ENCODE measurements at places on chromosomes 6 and 20. TPM values are rescaled to one million over a fixed set of nuclear protein-coding genes. Genes with fewer than 3 reads are reported as not detected.
A peak's percentile ranks its signal among the peaks of the same experiment; 100 is the strongest.

DNA sequence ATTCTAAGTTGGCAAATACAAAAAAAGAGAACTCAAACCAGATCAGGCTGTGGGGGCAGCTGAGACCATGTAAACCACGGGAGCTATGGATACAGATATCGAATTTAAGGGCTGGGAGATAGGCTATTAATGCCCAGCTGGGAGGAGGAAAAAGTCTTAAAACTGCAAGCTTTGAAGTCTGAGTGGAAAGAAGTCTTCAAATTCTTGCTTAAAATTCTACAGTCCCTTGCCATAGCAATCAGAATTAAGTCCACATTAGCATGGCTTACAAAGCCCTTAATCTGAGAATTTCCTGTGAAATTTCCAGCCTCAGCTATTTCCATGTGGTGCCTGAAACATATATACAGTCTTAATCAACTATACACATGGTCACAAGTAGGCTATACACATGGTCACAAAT, 465.0 kb upstream of the HSF2 start:
- no peaks in the 10 kb centered on the region for H3K36me3 ChIP-seq
- H3K4me3 ChIP-seq: no peak overlapping the region
- no peak for DNase-seq
- H3K27me3 ChIP-seq: peaks cover 2% of the 10 kb centered on the region
- no peak overlapping the region for H3K27ac ChIP-seq

Gene SPEF1
- 0.22 TPM for total RNA-seq

- peaks cover 7% of the 10 kb centered on the region for H3K4me1 ChIP-seq
- no peak overlapping the region for H3K4me3 ChIP-seq
- no peaks in the 10 kb centered on the region for H3K27me3 ChIP-seq
- H3K36me3 ChIP-seq: no peaks in the 10 kb centered on the region
- no peak overlapping the region for H3K27ac ChIP-seq
- no peak for DNase-seq
Observed at GRCh38 chr6:166658115-166658791, 31.2 kb upstream of the RPS6KA2 start.

Gene RSPH4A
- 0.98 TPM for total RNA-seq

Gene DEF6
- 1.8 TPM for total RNA-seq

DNA sequence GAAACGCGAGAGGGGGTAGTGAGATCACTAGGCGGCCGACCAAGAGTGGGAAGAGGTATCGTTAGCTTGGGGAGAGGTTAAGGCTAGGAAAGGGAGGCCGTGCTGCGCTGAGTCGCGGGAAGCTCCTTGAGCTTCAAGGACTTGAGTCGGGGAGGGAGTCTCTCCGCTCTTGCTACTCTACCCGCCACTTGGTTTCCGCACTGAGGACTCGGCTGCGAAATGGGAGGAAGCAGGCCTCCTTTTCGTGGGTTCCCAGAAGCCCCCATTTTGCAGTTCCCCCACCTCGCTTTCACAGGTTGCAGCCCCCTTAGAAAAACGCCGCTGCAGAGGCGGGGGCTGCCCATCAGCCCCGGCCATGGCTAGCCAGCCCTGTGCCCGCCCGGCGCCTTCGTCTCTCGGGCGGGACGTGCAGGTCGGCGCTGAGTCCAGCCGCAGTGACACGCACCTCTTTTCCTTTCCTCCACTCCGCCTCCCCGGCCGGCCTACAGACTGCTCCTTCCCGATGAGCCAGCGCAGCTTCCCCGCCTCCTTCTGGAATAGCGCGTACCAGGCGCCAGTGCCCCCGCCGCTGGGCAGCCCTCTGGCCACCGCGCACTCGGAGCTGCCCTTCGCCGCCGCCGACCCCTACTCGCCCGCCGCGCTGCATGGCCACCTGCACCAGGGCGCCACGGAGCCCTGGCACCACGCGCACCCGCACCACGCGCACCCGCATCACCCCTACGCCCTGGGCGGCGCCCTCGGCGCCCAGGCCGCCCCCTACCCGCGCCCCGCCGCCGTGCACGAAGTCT, 4.9 kb downstream of the VGLL2 start:
- no peaks in the 10 kb centered on the region for H3K36me3 ChIP-seq
- H3K27ac ChIP-seq: no peak overlapping the region
- peak overlapping the region; percentile 81 for H3K4me3 ChIP-seq
- peak; percentile 65 for DNase-seq
- peaks cover 32% of the 10 kb centered on the region for H3K27me3 ChIP-seq
- H3K4me1 ChIP-seq: no peaks in the 10 kb centered on the region

DNA sequence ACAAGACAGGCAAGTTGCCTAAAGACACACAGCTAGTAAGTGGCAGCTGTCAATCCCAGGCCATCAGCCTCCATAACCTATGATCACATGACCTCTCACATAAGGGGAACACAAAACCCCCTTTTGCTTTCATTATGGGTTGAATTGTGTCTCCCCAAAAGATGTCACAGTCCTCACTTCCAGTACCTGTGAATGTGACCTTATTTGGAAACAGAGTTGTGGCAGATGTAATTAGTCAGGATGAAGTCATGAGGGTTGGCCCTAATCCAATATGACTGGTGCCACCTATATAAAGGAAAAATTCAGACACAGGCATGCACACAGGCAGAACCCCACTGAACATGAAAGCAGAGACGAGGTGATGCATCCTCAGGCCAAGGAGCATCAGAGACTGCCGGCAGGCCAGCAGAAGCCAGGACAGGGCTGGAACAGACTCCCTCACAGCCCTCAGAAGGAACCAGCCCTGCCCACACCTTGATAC, 33.6 kb downstream of the GFOD1 start:
- H3K27ac ChIP-seq: no peak overlapping the region
- no peak overlapping the region for H3K4me3 ChIP-seq
- no peaks in the 10 kb centered on the region for H3K36me3 ChIP-seq
- H3K4me1 ChIP-seq: peaks cover 3% of the 10 kb centered on the region

GRCh38 chr6:166379800-166380199, 2.9 kb downstream of the MPC1 start:
- H3K4me3 ChIP-seq: no peak overlapping the region
- no peak overlapping the region for H3K27ac ChIP-seq
- DNase-seq: no peak
- H3K4me1 ChIP-seq: peaks cover 4% of the 10 kb centered on the region
- H3K36me3 ChIP-seq: no peaks in the 10 kb centered on the region

- no peak for DNase-seq
- H3K4me1 ChIP-seq: peaks cover 6% of the 10 kb centered on the region
- H3K4me3 ChIP-seq: no peak overlapping the region
- no peaks in the 10 kb centered on the region for H3K27me3 ChIP-seq
Observed at GRCh38 chr6:146914489-146915483, 289.4 kb upstream of the STXBP5 start.

DNA sequence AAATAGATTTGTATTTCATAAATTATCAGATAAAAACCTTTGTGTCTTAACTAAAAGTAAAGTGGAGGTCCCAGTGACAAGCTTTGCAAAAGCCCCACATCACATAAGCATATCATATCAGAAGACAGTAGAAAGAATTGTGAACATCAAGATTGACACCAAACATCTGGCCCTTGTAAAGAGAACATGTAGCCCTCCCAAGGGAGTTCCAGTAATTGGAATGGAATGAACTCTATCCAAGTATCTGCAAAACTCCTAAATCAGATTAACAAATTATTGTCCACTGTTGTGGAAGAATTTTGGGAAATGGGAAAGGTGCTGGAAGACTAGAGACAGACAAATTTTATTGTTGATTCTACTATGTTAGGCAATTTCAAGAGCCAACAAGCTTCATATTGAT, 268.8 kb downstream of the KCNQ5 start:
- H3K4me3 ChIP-seq: no peak overlapping the region
- H3K4me1 ChIP-seq: no peaks in the 10 kb centered on the region
- H3K27ac ChIP-seq: no peak overlapping the region
- H3K27me3 ChIP-seq: no peaks in the 10 kb centered on the region
- peaks cover 13% of the 10 kb centered on the region for H3K36me3 ChIP-seq

- no peaks in the 10 kb centered on the region for H3K4me1 ChIP-seq
- no peak overlapping the region for H3K27ac ChIP-seq
- DNase-seq: no peak
Observed at GRCh38 chr6:109769213-109769612, 78.1 kb downstream of the FIG4 start.

DNA sequence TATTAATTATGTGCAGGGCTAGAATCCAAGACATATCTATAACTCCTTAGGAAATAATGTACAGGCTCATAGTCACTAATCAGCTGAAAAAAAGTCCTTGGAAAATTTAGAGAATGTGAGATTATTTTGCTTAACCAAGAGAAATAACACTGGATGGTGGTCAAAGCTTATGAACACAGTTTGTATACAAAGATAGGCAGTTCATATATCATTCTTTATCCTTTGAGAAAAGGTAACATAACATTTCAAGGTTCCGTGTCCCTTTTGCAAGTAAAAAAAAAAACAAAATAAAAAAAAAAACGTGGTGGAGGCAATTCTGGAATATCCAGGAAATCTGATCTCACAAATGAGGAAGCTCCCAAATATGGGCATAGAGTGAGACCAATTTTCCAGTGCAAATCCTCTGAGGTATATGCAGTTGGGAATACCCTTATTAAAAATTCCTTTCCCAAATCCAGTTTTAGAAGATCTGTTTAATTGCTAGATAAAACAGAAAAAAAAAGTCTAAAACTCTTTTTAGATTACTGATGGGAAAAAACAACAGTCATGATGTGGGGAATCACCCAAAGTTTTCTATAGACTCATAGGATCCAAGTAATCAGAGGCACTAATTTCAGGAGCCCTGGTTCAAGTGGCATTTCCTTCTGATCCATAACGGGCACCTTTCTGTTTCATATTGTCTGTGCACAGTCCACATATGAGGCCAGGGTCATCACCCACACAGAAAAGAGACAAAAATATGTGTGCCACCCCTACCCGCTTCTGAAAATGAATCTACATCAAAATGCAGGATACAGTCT, 17.7 kb upstream of the TNFAIP3 start:
- H3K27me3 ChIP-seq: no peaks in the 10 kb centered on the region
- H3K36me3 ChIP-seq: no peaks in the 10 kb centered on the region
- no peak for DNase-seq
- no peak overlapping the region for H3K27ac ChIP-seq
- H3K4me1 ChIP-seq: no peaks in the 10 kb centered on the region

Gene ARMH2
- total RNA-seq: 0.54 TPM

DNA sequence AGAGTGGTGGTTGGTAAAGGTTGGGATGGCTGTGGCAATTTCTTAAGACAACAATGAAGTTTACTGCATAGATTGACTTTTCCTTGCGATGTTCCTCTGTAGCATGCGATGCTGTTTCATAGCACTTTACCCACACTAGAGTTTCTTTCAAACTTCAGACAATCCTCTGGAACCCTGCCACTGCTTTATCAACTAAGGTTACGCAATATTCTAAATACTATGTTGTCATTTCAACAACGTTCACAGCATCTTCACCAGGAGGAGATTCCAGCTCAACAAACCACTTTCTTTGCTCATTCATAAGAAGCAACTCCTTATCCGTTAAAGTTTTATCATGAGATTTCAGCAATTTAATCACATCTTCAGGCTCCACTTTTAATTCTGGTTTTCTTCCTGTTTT, 161.2 kb upstream of the NRSN1 start:
- DNase-seq: no peak
- no peaks in the 10 kb centered on the region for H3K4me1 ChIP-seq
- H3K27ac ChIP-seq: no peak overlapping the region

DNA sequence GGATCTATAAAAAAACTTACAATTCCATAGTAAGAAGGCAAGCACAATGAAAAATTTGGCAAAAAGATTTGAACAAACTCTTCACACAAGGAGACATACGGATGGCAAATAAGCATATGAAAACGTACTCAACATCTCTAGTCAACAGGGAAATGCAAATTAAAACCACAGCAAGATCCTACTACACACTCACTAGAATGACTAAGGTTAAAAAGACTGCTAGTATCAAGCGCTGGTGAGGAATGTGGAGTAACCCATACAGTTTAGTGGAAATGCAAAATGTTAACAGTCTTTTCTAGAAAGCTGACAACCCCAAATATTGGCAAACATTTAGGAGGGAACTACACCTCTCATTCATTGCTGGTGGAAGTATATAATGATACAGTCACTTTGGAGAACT, 175.9 kb upstream of the SGK1 start:
- no peaks in the 10 kb centered on the region for H3K36me3 ChIP-seq
- no peak overlapping the region for H3K27ac ChIP-seq
- H3K27me3 ChIP-seq: no peaks in the 10 kb centered on the region

- H3K4me3 ChIP-seq: peak overlapping the region; percentile 87
- H3K4me1 ChIP-seq: peaks cover 31% of the 10 kb centered on the region
- no peak for DNase-seq
- peaks cover 9% of the 10 kb centered on the region for H3K36me3 ChIP-seq
- H3K27ac ChIP-seq: peak overlapping the region; percentile 54
Observed at GRCh38 chr20:56631990-56632327, 2.9 kb downstream of the TFAP2C start.

Gene OR2H2
- not detected for total RNA-seq

DNA sequence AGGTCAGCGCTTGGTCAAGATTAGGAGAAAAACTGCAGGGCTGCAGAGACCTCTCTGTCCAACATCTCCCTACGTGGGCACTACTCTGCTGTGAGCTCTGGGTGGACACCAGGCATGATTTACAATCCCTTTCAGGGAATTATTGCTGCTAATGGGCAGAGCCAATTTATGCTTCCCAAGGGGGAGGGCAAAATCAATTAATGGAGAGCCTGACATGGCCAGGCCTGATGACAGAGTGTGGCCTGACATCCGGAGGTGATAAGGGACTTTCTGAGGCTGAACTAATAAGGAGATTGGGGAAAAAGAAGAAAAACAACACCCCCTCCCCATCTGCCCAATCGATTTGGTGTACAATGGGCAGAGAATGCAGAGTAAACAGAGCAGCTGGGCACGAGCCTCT, 5.0 kb upstream of the KCNK16 start:
- peak; percentile 59 for DNase-seq
- no peaks in the 10 kb centered on the region for H3K36me3 ChIP-seq
- H3K27me3 ChIP-seq: peaks cover 16% of the 10 kb centered on the region
- peaks cover 28% of the 10 kb centered on the region for H3K4me1 ChIP-seq

- no peak for DNase-seq
- H3K4me3 ChIP-seq: no peak overlapping the region
- H3K27ac ChIP-seq: no peak overlapping the region
- peaks cover 12% of the 10 kb centered on the region for H3K4me1 ChIP-seq
- H3K36me3 ChIP-seq: peaks cover 13% of the 10 kb centered on the region
- H3K27me3 ChIP-seq: peaks cover 18% of the 10 kb centered on the region
Observed at GRCh38 chr20:44029848-44030230, 115.2 kb downstream of the TOX2 start.

- no peaks in the 10 kb centered on the region for H3K4me1 ChIP-seq
- no peak for DNase-seq
- H3K27me3 ChIP-seq: peaks cover 1% of the 10 kb centered on the region
- no peak overlapping the region for H3K4me3 ChIP-seq
- no peaks in the 10 kb centered on the region for H3K36me3 ChIP-seq
Observed at GRCh38 chr6:98808541-98809210, 25.7 kb upstream of the POU3F2 start.

- no peaks in the 10 kb centered on the region for H3K36me3 ChIP-seq
- H3K4me3 ChIP-seq: peak overlapping the region; percentile 96
- no peak overlapping the region for H3K27ac ChIP-seq
- peaks cover 5% of the 10 kb centered on the region for H3K27me3 ChIP-seq
- peaks cover 4% of the 10 kb centered on the region for H3K4me1 ChIP-seq
Observed at GRCh38 chr20:36950414-36951197, 902 bp downstream of the SAMHD1 start.

Gene NINL
- 86.8 TPM for total RNA-seq

Measured in glutamatergic neuron (in vitro differentiated cells).